CD4-positive, alpha-beta T cell treated with Interleukin-4 for 4 hours (primary cell): ENCODE measurements at places on chromosomes 5 and 9.

DNA sequence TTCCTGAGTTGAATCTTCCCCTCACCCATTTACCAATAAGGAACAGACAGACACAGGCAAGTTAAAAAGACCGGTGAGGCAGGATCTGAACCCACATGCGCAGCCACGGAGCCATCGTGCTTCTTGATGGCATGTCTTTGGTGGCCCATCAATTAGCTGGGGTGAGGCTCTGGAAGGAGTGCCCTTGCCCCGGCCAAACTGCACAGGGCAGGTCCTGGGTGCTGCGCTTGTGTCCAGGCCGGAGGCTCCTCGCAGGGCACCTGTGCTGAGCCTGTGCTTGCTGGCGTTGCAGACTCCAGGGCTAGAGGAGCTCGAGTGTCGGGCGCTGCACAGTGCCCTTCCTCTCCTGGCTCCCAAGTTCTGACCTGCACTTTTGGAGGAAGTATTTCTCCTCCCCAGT, 66.4 kb downstream of the PSMB7 start:
- no peak for DNase-seq

- peak; percentile 45 for DNase-seq
Measured at GRCh38 chr9:4530375-4530774, 40.1 kb downstream of the SLC1A1 start.

DNA sequence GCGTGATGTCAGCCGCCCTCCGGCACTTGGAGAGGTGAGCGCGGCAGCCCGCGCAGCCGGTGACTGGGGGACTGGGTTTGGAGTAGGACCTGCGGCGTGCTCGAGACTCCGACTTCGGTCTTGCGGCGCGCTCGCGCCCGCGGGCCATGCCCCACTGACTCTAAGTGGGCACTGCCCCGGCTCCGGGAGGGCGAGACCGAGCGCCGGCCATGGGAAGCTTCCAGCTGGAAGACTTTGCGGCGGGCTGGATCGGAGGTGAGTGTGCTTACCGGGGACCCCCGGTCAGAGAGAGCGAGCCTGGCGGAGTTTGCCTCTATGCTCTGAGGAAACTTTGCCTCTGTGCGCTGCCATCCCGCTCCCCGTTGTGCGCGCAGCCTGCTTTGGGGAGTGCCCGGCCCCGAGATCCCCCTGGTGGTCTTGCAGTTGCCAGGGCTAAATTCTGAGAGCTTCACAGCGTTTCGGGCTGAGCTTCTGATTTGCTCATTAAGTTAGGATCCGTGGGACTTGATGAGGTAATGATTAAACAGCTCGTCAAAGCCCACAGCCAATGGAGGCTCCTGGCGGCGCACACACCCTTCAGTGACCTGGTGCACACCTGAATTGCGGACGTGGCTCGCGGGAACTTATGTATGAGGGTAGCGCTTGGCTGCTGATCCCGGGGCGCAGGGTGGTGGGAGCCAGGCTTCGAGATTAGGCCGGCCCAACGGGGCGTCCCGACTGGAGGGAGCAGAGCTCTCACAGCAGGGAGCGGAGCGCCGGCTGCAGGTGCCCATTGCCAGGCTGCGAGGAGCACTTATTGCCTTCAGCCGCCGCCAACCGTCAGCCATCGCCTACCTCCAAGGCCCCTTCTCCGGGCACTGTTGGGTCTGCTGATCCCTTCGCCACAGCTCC, at the start of gene SLC25A48:
TSS of gene SLC25A48 (plus strand) at position 25 of the 891 bp plus-strand sequence. CDS start at position 210, 185 bp downstream.
- DNase-seq, result no peak

- DNase-seq, result no peak
Measured at GRCh38 chr5:8908055-8908683, 637.7 kb downstream of the SEMA5A start.

DNA sequence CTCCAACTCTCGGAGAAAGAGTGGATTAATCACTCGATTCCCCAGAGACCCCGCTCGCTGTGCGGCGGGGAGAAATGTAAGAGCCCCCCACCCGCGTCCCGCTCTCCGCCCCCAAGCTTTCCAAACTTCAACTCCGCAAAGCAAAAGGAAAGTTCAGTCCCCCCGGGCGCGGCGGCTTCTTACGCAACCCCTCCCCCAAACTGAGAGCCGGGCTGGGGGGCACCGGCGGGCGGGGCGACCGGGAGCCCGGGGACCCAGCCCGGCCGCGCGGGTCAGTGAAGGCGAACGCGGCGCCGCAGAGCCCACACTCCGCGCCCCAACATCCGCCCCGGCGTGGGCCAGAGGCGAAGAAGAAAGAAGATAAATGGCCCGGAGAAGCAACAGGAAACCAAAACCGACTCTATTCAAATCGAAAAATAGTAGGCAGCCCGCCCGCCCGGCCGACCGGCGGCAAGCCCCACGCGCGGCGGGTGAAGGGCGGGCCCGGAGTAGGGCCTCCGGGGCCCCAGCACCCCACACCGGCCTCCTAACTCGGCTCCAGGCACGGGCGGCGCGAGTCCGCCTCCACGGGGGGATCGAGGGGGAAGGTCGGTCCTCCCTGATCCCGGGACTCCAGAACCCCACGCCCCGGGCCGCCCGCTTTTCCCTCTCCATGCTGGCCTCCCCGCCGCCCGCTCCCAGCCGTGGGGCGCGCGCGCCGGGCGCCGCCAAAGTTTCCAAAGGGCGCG, 720 bp downstream of the NOTCH1 start:
- peak; percentile 46 for DNase-seq

DNA sequence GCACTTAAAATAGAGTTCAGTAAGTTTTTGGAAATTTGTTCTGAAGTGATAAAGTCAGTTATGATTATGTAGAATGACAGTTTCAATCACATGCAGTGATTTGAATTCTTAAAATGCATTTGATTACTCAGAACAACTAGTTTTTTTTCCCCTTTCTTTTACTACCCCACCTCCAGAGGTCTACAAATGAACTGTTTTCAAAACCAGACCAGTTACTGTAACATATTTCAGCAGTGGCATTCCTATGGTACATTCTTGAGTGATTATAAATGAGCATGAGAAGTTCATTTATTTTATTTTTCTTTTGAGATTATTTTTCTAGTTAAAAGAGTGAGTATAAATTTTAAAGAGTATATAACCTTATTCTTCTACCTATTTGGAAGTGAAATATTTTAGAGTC, 71.6 kb downstream of the NNT start:
- no peak for DNase-seq

- DNase-seq, result no peak
Measured at GRCh38 chr9:35673132-35674024, at the start of gene CA9. TSS of gene CA9 (plus strand) at chr9:35673928. CDS start at chr9:35673960, 32 bp downstream.

- no peak for DNase-seq
Measured at GRCh38 chr5:21680196-21680595, 1172.9 kb downstream of the CDH12 start.

- no peak for DNase-seq
Measured at GRCh38 chr9:124020520-124021384, 9.2 kb downstream of the LHX2 start.

DNA sequence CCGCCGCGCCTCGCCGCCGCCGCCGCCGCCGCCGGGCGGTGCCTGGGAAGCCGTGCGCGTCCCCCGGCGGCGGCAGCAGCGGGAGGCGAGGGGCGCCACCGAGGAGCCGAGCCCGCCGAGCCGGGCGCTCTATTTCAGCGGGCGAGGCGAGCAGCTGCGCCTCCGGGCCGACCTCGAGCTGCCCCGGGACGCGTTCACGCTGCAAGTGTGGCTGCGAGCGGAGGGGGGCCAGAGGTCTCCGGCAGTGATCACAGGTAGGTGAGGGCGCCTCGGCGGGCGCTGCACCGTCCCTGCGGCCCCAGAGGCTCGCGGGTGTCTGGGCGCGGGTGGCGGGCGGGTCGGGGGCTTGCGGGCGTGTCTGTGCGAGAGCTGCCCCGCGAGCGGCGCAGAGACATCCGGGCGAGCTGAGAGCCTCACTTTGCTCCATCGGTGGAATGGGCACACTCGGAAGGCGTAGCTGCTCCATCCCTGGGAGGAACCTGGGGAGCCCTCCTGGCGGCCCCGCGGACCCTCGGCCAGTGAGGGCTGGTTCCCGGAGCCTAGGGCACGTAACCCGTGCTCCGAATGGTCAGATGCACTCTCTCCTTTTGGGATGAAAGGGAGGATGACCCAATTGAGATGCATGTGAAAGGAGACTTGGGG, 864 bp downstream of the PAPPA start:
- DNase-seq, result no peak

GRCh38 chr5:150078802-150079689, 7.3 kb downstream of the CSF1R start:
- DNase-seq, result no peak

- DNase-seq, result peak; percentile 68
Measured at GRCh38 chr9:35954942-35955546, 2.9 kb downstream of the OR2S2 start.

DNA sequence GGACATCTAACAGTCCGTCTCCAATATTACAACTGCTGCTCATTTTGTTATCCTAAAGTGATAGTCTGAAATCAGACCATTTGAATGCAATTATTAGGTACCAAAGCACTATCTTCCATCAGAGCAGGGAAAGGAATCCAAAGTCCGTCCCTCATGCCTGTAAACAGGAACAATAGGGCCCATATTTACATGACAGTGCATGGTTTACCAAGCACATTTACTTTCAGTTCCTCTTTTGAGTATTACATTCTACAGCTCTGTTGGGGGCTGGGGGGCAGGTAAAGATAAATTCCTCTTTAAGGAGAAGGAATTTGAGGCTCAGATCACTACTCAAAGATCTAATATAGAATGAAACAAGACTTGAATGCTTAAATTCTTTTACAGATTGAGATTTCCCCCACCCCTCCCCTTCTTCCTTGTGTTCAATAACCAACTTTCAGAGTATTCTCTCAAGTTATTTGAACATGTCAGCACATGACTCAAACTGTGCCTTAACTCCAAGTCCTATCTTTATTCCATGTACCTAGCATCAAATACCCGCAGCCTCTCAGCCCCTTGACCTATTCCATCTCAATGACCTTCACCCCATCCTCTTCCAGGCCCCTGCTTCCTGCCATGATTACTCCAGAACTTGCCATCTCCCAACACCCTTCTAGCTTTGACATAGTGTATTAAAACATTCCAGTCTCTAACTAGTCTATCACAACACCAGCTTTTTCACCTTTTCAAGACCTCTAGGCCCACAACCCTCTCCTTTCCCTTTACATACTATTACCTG, 71.0 kb downstream of the BRINP1 start:
- DNase-seq, result no peak

- DNase-seq, result no peak
Measured at GRCh38 chr5:173717959-173718358, 101.5 kb upstream of the BOD1 start.

DNA sequence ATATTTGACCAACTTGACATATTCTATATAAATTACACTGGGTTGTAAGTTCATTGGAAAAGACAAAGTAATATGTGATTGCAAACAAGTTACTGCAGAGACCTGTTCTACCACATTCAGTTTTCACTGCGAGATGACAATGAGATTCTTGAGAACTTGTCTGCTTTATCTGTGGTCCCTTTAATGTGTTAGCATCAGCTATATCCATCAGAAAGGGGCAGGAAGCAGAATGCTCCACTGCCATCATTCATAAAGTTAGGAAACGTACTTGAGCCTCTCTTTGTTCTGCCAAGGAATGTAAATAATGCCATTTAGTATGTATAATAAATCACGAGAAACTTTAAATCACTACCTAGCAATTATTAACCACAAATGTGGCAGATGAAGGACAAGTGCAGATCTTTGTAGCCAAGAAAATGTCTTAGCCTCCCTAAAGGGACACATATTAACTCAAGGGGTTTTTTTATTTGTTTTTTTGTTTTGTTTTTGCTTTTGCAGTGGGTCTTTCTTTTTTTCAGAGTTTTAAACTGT, 59.4 kb downstream of the GIN1 start:
- DNase-seq, result no peak

- DNase-seq, result no peak
Measured at GRCh38 chr9:37976714-37977477, 73.0 kb upstream of the SLC25A51 start.

DNA sequence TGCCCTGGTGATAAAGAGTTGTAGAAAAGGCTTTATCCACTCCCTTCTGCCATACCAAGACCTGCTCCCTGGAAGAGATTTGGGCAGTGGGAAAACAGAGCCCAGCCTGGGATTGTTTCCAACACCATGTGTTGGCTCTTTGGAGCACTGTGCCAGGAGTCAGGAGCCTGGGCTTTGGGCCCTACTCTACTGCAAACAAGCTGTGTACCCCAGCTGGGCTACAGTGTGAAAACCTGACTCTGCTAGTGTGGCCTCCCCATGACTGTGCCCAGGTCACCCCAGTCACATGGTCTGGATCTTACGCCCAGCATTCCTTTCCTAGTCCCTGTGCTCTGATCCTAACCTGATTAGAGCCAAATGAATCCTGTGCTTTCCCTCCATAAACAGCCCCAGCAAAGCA, 39.3 kb upstream of the SHB start:
- no peak for DNase-seq

- peak; percentile 59 for DNase-seq
Measured at GRCh38 chr9:114662081-114662989, 4.7 kb upstream of the TEX53 start.

DNA sequence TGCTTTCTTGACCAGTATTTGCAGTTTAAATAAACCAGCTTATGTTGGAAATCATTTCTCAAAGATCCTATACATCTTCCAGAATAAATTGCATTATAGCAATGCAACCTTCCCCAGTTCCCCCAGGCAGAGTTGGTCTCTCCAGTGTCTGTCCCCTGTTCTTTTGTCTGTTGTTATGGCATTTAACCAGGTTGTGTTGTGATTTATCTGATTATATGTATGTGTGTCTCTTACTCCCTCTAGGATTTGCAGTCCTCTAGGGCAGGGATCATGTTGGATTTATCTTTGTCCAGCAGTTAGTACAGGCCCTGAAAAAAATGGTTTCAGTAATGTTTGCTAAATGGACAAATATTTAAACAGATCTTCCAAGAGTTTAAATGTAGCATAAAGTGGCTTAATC, 17.3 kb downstream of the GARNL3 start:
- no peak for DNase-seq

DNA sequence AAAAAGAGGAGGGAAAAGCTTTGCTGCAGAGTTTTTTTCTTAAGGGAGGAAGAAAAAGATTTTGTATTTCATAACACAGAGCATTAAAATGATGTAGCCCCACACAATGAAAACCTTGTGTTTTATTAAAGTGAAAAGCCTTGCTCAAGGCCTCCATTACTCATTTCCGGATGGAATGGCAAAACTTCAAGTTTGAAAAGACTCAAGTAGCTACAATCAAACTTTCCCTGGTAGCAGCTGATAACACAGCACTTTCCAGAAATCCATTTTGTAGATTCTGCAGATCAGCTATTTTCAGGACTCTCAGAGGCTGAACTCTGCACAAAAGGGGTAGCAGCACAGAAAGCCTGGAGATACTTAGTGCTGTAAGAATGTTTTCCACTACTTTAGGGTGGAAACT, 374.8 kb downstream of the NFIB start:
- DNase-seq, result no peak

- no peak for DNase-seq
Measured at GRCh38 chr9:116646661-116647514, 40.2 kb upstream of the TRIM32 start.

- DNase-seq, result no peak
Measured at GRCh38 chr9:36721846-36722588, 149.3 kb downstream of the MELK start.

GRCh38 chr5:50547303-50547702, 106.2 kb upstream of the EMB start:
- no peak for DNase-seq

- DNase-seq, result no peak
Measured at GRCh38 chr9:84875193-84875592, 205.7 kb downstream of the NTRK2 start.
